SJSA1 (cell line): ENCODE measurements at places on chromosomes 1 and 21.

GRCh38 chr21:38714999-38715398 lies 90.7 kb upstream of the ETS2 start:
- no peak for DNase-seq

DNA sequence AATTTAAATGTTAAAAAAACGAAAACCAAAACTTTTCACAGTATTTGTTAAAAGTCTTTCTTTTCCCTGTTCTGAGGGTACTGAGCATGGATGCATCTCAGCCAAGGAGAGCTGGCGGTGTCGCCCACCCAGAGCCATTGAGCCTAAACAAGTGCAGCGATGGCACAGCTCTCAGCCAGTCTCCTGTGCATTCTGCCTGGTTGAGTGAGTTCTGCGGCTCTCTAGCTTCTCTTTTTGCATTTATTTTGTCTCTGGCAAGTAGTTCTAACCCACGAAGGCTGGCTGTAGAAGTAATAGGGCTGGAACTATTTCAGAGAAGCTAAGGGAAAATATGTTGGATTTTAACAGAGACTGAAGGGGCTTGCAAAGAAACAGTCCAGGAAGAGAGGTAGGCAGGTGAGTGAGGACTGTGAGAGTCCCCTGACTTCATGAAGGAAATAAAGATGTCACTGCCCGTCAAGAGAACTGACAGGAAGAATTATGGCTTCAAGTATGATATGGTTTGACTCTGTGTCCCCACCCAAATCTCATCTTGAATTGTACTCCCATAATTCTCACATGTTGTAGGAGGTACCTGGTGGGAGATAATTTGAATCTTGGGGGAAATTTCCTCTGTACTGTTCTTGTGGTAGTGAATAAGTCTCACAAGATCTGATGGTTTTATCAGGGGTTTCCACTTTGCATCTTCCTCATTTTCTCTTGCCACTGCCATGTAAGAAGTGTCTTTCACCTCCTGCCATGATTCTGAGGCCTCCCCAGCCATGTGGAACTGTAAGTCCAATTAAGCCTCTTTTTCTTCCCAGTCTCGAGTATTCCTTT lies 35.7 kb upstream of the LIN9 start:
- DNase-seq = no peak

DNA sequence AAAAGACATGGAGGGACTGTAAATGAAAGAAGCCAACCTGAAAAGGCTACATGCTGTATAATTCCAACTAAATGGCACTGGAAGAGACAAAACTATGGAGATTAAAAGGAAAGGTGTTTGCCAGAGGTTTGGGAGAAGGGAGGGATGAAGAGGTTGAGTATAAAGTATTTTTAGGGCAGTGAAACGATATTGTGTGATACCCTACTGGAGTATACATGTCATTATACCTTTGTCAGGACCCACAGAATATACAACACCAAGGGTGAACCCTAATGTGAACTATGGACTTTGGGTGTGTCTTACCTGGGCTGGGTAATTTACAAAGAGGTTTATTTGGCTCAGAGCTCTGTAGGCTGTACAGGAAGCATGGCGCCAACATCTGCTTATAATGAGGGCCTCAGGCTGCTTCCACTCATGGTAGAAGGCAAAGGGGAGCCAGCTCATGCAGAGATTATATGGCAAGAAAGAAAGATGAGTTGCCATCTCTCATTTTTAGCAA lies 73.4 kb downstream of the CD2 start:
- DNase-seq = no peak

- peak; percentile 62 for DNase-seq
These were observed 28.5 kb downstream of the PALMD start for GRCh38 chr1:99674115-99675064.

GRCh38 chr1:240732390-240732789 lies 120.4 kb upstream of the GREM2 start:
- peak; percentile 56 for DNase-seq

DNA sequence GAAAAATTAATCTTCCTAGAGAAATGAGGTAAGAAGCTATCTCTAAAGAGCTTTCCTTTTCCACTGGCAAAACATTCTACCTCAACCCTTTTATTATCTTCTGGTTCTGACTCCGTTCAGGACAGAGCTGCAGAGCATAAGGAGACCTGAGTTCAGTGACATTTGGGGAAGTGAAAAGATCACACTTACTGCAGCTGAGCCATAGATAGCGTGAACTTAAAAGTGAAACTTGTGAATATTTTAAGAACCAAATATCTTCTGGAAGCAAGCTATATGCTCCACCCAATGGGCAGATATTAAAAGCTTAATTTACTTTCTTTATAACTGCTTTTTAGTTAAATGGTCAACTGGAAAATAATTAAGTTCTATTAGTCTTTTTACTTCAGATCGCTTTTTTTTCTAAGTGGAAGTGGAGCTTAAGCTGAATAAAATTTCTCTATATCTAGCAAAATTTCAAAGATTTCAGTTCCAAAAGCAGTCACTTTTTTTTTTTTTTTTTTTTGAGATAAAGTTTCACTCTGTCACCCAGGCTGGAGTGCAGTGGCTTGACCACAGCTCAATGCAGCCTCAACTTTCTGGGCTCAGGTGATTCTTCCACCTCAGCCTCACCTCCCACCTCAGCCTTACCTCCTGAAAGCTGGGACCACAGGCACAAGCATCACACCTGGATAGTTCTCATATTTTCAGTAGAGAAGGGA lies 11.9 kb downstream of the PTPN22 start:
- DNase-seq = no peak

DNA sequence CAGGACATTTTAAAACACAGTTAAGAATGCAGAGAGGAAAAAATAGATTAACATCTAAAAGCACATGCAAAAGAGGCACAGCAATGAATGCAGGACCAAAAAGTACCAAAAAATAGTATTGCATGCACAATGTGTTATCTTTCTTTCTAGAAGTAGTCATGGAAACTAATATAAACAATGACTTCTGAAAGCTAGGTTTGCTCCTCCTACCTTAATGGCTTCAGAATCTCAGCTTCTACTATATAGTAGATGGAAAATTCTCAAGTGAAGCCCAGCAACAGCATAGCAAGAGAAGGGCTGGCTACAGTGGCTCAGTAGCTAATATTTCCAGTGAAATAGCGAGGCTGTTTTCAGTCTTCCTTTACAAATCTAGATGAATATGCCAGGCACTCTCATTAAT lies 125.1 kb downstream of the CRB1 start:
- DNase-seq = no peak

DNA sequence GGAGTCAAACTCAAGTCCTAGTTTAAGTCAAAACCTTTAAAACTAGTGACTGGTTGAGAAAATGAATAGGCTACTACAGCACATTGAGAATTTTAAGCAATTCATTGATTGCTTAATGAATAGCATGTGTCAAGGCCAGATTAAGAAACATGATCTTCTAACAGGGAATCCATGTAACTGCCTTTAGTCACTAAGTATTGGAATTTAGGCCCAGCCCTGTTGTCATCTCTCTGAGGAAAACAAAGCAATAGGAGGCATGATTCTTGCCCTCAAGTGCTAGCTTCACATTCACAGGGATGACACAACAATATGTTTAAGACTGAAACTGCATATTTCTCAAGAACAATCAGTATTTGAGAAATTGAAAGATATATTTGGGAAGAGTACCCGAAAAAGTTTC lies 70.0 kb upstream of the PTGS2 start:
- no peak for DNase-seq

DNA sequence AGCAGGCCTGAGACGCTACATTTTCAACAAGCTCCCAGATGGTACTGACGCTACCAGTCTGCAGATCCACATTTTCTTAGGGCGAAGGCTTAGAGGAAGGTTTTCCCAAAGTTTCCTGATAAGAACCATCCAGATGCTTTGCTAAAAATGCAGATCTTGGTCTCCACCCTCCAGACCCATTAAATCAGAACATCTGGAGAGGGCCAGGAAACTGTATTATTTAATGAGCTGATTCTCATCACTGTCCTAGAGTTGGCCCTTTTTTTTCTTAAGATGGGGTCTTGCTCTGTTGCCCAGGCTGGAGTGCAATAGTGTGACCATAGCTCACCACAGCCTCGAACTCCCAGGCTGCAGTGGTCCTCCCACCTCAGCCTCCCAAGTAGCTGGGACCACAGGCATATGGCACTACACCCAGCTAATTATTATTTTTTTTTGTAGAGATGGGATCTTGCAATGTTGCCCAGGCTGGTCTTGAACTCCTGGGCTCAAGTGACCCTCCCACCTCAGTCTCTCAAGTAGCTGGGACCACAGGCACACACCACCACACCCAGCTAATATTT lies 67.2 kb upstream of the EFHD2 start:
- no peak for DNase-seq

- DNase-seq = no peak
These were observed 17.6 kb upstream of the GBP2 start for GRCh38 chr1:89143484-89143883.

- DNase-seq = no peak
These were observed 96.6 kb upstream of the HNRNPU start for GRCh38 chr1:244960904-244961303.

DNA sequence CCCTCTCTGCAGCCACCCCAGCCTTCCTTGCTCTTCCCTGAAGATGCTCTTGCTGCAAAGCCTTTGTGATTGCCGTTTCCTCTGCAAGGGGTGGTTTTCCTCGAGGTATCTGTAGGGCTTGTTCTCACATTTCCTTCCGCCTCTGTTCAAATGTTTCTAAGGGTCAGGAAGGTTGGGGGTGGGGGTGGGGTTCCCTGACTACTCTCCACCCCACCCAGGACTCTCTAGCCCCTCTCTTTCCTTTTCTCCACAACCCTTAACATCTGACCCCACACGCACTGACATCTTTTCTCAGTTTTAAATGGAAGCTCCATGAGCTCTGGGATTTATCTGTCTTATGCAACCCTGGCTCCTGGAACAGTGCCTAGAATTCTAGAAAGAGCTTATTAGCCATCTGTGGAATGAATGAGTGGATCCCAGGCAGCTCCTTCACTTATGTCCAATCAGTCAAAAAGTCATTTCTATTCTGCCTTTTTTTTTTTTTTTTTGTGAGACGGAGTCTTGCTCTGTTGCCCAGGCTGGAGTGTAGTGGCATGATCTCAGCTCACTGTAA lies 27.3 kb upstream of the ZNF362 start:
- DNase-seq = no peak

DNA sequence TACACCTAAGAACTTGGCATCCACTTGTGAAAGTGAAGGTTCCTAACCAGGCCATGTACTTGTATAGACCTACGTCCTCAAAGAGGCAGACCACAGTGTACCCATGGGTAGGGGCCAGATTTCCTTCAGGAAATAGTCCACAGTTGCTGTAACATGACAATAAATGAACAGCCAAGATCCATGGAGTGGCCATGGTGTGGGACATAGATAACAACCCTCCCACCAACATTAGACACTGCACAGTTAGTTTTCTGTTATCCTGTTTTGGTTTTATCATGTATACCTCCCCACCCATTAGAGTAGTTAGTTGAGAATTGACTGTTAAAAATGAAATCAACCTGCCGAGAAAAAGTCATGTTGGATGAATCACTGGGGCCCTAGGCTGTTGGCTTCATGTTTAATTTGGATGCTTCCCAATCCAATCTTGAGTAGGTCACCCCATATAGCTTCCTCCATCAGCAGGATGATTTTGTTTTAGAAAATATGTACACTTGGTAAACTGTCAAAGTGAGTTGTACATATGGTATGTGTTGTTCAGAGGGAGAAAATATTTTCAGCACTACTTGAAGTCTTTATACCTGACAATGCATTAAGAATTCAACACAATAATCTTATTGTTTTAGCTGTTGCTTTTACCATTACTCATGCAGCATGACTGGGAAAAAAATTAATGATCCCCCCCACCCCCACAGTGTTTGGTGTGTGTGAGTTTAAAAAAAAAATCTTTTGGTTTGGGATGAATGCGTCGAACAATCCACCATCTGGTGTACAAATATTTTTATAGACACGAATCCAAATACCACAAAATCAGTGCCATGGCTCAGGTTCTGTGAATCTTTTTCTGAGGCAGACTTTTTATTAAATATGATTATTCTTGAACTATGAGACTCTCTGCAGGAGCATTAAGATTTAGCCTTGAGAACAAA lies 88.3 kb upstream of the ARHGAP29 start:
- peak; percentile 98 for DNase-seq

- DNase-seq = no peak
These were observed 33.8 kb upstream of the CSF3R start for GRCh38 chr1:36516372-36517010.

GRCh38 chr1:87451229-87451920 lies 122.7 kb downstream of the LMO4 start:
- no peak for DNase-seq

DNA sequence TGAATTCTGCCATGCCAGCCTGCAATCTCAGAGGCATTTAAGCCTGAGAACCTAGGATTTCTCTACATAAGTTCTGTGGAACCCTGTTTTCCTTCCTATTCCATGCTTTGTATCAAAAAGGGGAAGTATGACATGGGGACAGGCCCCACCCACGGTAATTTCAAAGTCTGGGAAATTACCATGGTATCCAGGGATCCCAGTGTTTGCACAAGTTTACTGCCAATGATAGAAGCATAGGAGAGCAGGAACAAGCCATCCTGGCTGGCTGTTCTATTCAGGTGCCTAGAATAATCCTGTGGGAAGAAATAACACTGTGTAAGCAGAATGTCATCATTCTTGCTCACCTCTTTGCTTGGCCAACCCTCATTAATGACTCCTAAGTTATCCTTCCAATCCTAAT lies 53.8 kb upstream of the ATP1B1 start:
- DNase-seq = no peak

DNA sequence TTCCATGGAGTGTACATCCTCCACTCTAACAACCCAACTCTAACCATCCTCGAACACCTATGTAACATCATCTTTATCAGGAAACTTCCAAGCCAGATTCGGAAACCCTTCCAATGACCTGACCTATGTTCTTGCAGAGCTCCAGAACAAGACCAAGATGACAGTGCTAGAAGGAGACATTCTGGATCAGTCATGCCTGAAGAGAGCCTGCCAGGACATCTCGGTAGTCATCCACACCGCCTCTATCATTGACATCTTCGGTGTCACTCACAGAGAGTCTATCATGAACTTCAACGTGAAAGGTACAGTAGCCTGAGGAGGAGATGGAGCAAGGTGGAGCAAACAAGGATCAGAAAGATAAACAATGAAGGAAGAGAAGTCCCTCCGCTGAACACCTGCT lies 36.1 kb upstream of the HSD3B1 start:
- DNase-seq = no peak

DNA sequence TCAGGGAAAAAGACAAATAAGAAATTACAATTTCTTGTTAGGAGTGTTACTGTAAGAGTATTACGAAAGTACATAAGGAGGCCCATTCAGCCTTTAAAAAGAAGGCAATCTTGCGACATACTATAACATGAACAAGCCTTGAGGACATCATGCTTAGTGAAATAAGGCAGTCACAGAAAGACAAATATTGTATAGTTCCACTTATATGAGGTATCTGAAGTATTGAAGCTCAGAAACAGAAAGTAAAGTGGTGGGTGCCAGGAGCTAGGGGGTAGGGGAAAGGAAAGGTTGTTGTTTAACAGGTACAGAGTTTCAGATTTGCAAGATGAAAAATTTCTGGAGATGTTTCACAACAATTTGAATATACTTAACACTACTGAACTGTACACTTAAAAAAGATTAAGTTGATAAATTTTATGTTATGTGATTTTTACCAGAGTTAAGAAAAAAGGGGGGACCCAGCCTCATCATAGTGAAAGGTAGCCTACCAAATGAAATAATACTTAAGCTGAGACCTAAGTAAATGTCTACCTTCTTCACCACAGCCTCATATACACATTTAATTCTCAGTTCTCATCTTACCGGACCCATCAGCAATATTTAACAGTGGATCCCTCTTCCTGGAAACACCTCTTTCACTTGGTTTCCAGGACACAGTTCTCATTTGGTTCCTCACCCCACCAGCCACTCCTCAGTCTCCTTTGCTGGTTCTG lies 19.5 kb downstream of the USP24 start:
- DNase-seq = no peak

GRCh38 chr1:1797731-1798341 lies 19.6 kb upstream of the NADK start:
- no peak for DNase-seq

- DNase-seq = no peak
These were observed 57.7 kb downstream of the HNRNPR start for GRCh38 chr1:23286401-23286800.
